CD4-positive, alpha-beta T cell treated with Interleukin-15 for 4 hours (primary cell): ENCODE measurements at places on chromosomes 6 and 20.
A peak's percentile ranks its signal among the peaks of the same experiment; 100 is the strongest.

- DNase-seq = no peak
Measured at GRCh38 chr20:10096790-10097189, 62.0 kb downstream of the ANKEF1 start.

DNA sequence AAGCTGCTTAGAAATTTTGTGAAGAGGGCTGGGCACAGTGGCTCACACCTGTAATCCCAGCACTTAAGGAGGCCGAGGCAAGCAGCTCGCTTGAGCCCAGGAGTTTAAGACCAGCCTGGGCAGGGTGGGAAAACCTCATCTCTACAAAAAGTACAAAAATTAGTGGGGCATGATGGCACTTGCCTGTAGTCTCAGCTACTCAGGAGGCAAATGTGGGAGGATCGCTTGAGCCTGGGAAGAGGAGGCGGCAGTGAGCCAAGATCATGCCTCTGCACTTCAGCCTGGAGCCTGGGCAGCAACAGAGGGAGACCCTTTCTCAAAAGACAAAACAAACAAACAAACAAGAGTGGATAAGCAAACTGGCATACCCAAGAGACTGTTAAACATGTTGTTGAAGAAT lies 308.3 kb upstream of the ADGRB3 start:
- no peak for DNase-seq

GRCh38 chr6:33869121-33869520 lies 65.3 kb upstream of the MLN start:
- no peak for DNase-seq

DNA sequence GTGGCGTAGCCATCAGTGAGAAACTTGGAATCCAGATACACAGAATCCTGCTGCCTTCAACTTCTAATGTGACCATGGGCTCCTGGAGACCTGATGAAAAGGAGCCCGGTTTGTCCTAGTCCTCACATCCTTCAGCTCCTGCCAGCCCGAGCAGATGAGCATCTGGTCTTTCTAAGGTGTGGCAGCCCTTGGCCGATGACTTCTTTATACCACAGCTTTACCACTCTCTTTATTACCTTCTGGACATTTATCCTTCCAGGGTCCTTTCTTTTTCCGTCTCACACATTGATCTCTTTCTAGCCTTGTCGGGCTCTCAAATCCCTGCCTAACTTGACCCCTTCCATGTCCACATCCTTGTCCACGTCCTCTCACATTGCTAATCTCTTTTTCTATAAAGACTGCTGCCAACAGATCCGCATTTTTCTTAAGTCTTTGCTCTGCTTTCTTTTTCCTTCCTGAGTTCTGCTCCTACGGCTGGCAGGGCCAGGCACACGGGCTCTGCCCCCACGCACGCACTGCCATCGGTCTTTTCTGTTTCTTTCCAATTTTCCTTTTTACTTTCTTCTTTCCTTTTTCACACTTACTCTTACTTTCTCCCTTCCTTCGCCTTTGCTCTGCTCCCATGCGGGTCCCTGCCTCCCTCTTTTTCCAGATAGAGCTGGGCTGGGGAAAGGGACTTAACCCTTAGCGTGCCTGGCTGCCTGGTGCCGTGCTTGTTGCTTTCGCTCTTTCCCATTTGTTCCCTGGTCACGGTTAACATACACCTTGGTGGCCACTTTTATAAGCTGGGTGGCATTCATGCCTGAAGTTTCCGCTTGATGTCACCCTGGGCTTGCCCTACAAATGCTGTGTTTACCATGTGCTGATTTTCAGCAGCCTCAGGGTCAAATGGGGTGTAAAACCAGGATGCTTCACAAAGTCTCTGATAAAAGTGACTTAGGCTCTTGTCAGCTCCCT lies 9.4 kb upstream of the GMPR start:
- no peak for DNase-seq

GRCh38 chr6:153405931-153406330 lies 274.8 kb upstream of the RGS17 start:
- no peak for DNase-seq

DNA sequence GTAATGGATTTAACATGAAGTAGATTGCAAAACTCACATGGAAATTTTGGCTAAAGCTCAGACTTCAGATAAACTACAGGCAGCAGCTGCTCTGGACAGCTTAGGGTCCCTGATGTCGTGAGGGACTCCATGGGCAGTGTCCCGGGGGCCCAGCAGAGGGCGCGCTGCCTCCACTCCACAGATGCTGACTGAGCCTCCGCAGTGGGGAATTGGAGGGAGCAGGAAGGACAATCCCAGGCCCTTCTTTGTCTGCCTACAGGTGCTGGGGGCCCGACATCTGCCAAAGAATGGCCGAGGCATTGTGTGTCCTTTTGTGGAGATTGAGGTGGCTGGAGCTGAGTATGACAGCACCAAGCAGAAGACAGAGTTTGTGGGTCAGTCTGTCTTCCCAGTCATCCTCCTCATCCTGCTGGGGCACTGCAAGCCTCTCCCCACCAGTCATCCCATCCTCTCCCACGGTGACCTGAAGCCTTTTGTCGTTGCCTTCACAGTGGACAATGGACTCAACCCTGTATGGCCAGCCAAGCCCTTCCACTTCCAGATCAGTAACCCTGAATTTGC lies 35.9 kb downstream of the PLCG1 start:
- DNase-seq = peak; percentile 62

DNA sequence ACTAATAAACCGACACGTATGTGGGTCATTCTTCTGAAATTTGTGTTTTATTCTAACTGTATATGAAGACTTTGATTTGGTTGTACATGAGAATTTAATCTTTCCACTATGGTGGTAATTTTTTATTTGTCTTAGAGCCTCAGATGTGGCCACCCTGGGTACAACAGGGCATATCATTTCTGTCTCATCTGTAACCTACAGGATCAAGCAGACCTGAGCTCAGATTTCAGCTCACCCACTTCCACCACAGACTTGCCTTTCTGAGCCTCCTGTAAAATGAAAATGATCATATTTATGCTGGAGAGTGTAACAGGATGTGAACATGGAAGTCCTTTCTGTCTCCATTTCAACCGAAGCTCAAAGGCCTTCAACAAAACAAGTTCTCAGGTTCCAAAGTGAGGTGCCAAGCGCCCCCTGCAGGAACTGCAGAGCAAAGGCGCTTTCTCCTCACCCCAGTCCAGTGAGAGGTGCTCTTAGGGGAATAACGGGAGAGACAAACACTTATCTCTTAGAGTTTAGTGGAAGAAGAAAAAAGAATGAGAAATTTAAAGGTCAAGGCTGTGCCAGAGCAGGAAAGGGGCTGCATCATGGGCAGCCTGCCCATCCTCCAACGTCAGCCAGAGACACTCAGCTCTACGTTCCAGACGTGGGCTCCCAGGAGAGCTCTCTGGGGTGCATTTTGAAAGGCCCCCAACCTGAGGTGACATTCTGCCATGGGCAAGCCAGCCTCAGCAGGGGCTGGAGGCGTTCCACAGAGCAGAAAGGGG lies 23.0 kb upstream of the CD24 start:
- DNase-seq = peak; percentile 35

DNA sequence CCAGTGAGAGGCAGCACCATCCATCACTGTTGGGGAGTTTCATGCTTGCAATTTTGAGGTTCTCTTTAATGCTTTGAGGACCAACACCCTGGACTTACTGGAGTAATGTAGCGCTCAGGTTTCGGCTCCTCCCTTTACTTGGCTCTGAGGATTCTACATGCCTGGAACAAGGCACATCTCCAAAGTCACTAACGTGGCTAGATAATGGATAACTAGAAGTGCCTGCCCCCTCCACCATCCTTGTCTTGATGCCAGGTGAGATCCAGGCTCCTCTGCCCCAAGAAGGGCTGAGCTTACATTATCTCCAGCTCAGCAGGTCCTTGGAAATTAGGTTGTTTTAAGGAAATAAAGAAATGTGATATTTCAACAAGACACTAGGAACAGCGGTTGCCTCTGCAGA lies 75.5 kb upstream of the ZNFX1 start:
- DNase-seq = no peak

DNA sequence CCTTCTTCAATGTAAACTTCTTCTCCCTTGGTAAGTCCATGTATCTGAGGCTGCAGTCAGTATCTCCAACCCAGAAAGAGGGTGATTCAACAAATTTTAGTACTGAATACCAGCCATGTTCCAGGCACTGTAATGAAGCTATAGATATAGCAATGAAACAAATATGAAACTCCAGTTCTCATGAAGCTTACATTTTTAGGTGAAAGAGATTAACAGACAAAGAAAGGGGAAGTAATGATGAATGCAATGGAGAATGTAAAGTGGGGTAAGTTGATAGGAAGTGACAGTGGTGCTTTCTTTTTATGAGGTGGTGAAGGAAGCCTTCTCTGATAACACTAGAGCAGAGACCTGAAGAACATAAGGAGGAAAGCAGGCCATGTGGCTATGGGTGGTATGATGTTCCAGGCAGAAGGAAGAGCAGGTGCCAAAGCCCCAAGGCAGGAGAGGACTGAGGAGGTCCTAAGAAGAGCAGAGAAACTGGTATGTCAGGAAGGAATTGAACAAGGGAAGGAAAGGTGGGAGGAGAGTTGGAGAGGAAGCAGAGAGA lies 143.6 kb downstream of the TFAP2B start:
- DNase-seq = no peak

DNA sequence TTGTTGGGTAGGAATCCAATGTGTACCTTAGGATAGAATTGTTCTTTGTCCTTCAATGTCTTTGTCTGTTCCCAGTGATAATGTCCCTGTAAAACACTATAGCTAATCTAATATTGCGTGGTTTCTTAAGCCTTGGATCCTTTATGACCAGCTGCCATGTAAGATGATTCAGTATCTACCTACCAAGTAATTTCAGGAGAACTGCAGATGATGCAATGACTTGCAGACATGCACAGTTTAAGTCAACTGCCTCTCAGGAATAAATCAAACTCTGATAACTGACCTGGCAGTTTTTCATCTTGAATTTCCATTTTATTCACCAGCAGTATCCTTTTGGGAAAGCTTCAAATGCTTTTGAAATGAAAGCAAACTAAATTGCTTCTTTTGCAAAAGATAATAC lies 157.8 kb downstream of the TPBG start:
- no peak for DNase-seq

GRCh38 chr6:151916075-151916474 lies 108.6 kb downstream of the ESR1 start:
- DNase-seq = no peak

DNA sequence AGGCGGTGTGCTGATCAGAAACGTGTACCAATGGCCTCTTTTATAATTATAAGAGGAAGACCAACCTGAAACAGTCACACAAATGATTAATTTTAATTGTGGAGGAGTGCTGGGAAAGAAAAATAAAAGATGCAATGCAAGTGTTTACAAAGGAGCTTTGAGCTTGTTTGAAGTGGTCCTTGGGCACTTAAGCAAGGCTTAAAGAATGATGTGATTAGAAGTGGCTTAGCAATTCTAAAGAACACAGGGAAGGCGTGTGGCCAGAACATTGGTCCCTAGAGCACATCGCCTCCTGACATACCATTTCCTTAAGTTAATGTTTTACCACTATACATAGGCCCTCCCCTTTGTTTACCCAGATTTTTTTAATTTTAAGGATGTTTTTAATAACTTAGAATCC lies 26.1 kb downstream of the PTPN1 start:
- no peak for DNase-seq

- peak; percentile 9 for DNase-seq
Measured at GRCh38 chr20:2206957-2207769, 88.6 kb upstream of the TGM3 start.

GRCh38 chr6:134675110-134676054 lies 274.5 kb downstream of the ALDH8A1 start:
- no peak for DNase-seq

- DNase-seq = no peak
Measured at GRCh38 chr6:78465059-78465634, 402.2 kb upstream of the IRAK1BP1 start.

DNA sequence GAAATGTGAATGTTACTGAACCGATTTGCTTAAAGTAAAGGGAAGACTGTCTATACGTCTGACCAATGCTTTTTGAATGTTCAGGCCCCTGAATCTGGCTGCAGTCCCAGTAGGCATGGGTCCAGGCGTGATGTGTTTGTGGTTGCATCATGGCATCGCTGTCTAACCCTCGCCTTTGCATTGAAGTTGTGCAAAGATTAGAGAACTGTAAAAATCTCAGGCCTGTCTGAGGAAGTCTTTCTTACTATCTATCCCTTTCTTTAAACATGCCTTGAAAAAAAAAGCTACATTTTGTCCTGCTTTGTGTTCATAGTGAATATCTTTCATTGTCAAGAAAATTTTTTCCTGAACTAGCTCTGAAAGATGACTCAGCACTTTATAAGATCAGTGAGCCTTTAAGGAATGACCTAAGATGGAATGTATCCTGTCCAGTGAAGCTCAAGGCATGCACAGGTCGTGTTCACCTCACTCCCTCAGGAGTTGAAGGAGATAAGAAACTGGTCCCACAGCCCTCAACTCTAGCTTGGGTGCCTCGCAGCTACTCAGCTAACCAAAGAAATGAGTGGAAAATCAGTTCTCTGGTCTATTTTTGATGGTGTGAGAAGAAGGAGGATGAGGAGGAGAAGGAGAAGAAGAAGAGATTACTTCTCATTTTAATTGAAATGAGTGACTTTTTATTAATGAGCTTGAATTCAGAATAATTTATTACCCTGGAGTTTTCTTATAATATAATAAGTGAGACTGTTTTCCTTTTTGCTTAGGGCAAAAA lies 48.6 kb downstream of the TPD52L1 start:
- no peak for DNase-seq

DNA sequence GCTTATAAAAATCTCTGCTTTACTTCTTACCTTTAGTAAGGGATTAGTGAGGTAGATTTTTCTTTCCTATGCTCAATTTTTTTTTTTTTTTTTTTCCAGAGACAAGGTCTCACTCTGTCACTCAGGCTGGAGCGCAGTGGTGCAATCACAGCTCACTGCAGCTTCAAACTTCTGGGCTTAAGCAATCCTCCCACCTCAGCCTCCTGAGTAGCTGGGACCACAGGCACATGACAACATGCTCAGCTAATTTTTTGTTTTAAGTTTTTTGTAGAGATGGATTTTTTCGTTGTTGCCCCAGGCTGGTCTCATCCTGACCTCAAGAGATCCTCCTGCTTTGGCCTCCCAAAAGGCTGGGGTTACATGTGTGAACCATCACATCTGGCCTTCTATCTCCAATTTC lies 58.9 kb upstream of the RREB1 start:
- DNase-seq = no peak

DNA sequence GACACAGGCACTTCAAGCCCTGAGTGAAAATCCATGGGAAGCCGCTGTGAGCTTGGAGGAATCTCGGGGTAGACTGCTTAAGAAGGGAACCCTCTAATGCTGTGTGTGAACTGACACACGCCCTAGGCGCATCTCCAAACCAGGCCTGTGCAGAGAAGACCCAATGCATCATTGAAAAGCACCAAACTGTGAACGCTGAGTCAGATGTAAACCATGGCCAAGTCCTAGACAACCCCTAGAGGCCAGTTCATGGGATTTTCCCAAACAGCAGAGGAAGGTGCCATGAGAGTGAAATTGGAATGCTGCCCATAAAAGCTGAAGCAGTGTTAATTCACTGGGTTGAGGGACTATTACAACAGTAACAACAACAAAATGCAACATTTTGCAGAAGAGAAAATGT lies 296.5 kb downstream of the SMOC2 start:
- DNase-seq = no peak

DNA sequence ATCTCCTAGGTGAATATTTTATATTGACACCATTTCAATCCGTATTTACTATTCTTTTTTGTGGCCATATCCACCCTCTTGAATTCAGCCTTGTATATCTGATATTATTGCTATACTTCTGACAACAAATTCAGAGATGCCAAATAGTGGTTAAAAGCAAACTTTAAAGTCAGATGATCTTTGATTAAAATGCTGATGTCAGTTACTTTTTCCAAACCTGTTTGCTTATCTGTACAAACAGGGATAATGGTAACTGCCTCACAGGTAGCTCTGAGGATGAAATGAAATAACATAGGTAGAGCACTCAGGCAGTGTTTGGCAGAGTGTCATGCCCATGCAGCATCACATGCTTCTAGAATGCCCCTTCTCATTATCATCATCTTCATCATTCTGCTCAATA lies 19.2 kb downstream of the PPIL6 start:
- DNase-seq = no peak
